ENCODE measurements at places on chromosomes 7 and 10.

DNA sequence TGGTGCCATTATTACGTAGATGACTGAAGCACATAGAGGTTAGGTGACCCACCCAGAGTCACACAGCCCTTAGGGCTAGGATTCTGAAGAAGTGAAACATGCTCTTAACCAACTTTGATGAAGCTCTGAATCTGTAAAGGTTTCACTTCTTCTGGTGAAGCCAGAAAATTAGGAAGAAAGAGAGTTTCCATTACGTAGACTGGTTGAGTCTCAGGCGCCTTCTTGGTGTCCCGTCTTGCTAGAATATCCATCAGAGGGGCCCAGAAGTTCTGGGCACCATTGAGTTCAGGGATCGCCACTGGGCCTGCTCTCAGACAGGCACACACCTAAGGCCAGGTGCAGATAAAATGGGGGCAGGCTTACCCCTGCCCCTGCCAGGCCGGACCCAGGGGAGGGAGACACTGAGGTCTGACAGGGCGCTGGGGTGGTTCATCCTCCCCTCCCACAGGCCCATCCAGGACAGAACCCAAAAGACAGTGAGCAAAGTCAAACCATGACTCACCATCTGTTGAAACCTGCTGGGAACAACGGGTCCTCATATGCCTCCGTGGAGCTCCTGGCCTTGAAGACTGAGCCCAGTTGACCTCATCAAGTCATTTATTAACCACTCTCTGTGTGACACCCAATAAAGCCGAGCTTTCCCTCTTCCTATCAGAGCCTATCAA is 33.2 kb downstream of the DRGX start:
- DNase-seq = no peak

GRCh38 chr7:133859231-133859630 is 267.9 kb upstream of the LRGUK start:
- no peak for DNase-seq

GRCh38 chr7:43044511-43044910 is 67.9 kb upstream of the HECW1 start:
- DNase-seq = no peak

- DNase-seq = no peak
Observed at GRCh38 chr10:71695502-71696476, 23.8 kb downstream of the C10orf105 start.

DNA sequence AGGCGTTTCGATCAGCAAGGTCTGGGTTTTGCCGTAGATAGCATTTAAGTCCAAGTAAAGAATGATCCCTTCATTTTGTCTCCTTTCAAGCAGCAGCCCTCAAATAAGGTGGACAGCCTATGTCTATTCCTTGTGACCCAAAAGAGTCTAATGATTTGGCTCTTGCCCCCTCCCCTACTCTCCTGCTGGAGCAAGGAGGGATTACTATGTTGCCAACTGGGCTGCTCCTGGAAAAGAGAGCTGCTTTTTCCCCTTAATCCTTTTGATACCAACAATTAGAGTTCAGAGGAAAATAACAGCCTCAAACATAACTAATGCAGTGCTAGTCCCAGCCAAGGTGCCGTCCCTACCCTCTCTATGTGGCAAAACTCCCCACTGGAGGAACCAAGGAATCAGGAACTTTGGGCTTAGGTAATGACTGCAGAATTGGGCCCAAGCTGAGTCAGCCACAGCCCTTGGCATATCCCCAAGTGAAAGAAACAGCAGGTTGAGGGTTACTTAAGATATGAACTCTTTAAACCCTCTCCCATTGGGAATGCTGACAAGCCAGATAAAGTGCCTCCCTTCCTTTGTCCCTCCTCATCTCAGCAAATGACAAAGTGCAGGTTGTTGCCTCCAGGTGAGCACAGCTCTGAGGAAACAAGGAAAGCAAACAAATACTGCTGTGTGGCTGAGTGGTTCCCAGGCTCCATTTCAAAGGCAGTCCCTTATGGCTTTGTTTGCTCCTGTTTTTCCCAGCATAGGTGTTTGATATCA is 643.7 kb downstream of the INHBA start:
- DNase-seq = peak; percentile 96

DNA sequence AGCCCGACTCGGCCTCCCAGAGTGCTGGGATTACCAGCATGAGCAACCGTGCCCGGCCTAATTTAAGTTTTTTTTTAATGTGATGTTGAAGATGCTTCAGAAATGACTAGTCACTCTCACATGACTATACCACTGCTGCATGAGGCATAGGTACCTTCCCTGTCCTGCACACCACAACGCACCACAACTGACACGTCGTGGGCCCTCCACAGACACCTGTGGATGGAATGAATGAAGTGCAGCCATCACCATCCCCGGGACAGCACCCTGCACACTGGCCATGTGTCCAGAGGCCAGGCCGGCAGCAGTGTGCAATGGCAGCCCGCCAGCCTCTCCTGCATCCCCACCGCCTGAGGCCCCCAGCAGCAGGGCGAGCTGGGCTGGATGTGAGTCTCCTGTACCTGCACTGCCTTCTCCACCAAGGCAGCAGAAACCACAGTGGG is 55.1 kb downstream of the VOPP1 start:
- DNase-seq = no peak

DNA sequence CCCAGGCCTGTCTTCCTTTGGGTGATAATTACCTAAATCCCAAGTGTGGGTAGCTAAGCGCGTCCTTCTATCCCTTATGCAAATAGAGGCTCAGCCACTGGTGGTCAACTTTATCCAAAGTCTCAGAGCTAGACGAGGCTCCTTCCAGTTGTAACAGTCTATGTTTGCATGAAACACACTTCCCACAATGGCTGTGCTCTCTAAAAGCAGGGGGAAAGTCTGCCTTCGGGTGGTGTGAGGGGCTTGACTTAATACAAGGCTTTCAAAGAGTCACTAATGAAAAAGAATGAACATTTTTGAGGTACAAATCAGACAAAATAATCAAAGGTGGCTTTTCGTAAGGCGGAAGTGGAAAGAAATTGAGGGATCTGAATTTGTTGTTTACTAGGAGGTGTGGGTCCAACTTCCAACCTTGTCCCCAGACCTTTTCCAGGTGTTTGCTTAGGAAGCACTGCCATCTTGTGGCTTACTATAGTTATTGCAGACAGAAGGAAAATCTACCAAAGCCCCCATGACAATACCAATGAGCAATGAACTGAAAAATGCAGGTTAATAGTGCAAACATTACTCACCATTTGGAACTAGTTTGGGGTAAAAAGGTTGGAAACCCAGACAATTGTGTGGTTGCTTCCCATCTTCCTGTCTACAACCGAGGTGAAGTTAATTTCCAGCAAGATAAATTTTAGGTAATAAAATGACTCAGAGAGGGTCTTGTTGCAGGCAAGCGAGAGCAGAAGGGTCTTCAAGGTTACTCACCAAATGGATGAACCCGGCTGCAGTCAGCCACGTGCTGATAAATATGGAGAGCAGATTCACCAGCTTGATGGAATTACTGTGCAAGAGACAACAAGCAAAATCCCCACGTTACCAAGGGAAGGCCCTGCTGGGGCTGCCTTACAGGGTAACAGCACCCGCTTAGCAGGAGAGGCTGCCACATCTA is 525.7 kb downstream of the KCNMA1 start:
- DNase-seq = peak; percentile 29

DNA sequence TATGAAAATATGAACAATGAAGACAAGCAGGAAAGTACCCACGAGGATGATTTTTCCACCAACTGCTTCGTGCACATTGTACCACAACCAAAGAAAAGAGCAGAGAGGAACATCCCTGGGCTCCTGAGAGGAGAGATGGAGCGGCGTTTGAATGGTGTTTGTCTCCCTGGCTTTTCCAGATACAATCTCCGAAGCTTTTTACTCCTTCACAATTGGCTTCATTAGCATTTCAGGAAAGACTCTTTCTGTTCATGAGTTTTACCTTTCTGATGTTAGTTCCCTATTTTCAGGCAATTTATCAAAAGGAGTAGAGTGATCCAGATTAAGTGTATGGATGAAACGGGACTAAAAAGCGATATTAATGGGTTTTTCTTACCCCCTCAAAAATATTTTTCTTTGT is 49.3 kb downstream of the LYZL2 start:
- no peak for DNase-seq
